Activated naive CD4-positive, alpha-beta T cell treated with anti-CD3 and anti-CD28 coated beads for 36 hours (primary cell): ENCODE measurements at places on chromosomes 2 and 18.
A peak's percentile ranks its signal among the peaks of the same experiment; 100 is the strongest.

GRCh38 chr18:65365245-65365980 is 385.4 kb upstream of the CDH7 start:
- no peak for DNase-seq

- no peak for DNase-seq
Measured at GRCh38 chr2:51031021-51031780, 731 bp downstream of the NRXN1 start.

DNA sequence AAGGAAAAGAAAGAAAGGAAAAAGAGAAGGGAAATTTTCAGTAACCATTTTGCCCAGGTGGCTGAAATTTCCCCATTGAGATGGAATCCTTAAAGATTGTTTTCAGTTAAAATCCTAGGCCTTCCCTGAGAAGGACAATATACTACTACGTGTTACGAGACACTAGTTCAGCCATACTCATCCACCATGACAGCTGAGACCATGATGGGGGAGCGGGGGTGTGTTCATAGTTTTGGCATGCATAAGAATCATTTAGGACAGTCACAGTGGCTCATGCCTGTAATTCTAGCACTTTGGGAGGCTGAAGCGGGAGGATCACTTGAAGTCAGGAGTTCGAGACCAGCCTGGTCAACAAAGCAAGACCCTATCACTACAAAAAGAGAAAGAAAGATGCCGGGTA is 28.0 kb downstream of the PLA2R1 start:
- DNase-seq = no peak

GRCh38 chr2:219172231-219173154 is 2.7 kb upstream of the SLC23A3 start:
- DNase-seq = no peak

DNA sequence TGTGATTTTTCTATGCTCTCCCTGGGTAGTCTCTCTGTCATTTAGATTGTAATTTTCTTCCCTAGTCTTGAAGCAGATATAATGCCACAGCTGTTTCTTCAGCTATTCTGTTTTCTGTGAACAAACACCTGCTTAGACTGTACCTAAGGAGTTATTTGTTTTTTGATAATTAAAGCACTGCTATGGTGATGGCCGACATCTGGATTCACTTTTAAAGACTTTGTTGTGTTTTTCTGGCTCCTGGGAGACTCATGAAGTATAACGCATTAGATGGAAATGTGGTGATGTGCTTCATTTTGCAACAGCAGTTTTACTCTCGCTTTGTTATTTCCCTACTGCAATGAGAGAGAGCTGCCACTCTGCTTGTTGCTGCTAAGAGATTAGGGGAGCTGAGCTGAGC is 15.7 kb upstream of the C2orf69 start:
- no peak for DNase-seq

DNA sequence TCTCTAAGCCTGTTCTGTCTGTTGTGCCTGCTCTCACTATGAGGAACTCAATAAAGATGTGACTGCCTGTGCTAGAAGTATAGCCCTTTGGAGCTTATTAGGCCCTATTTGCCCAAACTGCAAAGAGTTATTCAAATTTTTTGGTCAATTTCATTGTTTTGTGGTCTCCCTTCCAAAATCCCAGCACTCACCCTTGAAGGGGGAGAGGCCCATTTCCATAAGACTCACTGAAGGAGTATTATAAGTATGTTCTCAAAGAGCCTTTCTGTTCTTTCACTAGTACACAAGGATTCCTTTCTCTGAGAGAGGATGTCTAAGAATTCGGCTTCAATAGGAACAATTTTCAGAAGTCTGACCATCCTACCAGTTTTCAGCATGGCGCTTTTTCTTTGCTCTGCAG is 641.9 kb upstream of the REG3G start:
- no peak for DNase-seq

GRCh38 chr2:26503231-26503880 is 25.4 kb upstream of the OTOF start:
- DNase-seq = peak; percentile 92

DNA sequence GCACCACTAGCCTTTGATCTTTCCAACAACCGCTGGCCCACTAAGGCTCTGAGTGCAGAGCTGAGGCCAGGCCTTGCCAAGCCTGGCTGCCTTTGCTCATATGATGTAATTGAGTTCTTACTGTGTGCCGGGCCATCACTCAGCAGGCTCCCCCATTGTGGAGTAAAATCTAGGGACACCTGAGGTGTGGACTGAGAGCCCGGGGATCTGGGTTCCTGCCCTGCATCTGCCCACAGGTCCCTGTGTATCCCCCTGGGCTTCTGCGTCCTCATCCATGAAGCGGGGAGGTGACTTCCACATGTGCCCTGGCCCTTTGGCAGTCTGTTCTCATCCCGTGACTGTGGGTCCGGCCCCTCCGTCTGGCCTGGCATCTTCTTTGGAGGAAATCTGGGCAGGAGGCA is 33.8 kb downstream of the GREB1 start:
- DNase-seq = no peak

- DNase-seq = peak; percentile 28
Measured at GRCh38 chr18:63578357-63578958, 8.7 kb upstream of the SERPINB13 start.

- DNase-seq = no peak
Measured at GRCh38 chr2:25062511-25062917, 20.6 kb downstream of the EFR3B start.

DNA sequence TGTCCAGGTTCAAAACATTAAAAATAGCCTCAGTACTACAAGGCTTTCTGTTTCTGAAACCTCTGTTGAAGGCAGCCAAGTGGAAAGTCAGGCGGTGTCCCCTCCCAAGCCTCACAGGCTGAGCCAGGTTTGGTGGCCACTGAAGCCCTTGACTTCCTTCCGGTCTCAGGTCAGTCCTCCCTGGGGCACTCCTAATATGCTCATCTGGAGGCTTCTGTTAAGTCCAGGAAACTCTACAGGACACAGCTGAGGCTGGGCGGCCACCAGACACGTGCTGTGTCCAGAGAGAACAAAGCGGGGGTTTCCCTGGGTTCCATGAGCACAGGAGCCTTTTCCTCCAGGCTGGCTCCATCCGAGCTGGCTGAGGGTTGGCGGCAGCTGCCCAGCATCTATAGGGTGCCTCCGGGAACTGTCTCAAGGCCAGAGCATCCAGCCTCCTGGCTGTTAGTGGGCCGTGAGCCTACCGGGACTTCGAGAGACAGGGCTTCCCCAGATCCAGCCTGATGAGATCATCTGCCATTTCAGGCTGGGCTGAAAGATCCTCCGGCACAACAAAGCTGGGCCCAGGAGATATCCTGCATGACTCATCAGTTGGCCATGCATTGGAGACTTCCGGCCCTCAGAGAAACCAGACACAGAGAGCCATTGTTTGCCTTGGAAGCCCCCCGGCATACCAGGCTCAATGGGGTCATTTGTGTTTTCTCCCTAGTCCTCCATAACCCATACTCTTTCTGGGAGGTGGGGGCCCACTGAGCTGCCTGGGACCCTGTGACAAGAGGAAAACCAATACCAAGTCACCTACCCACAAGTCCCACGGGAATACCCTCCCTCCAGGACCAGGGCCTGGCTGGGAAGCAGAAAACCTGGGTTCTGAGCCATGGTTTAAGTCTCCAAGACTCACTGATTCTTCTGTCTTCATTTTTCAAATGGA is 71.7 kb downstream of the HS1BP3 start:
- no peak for DNase-seq

- no peak for DNase-seq
Measured at GRCh38 chr2:236169151-236169721, 1.1 kb upstream of the GBX2 start.

DNA sequence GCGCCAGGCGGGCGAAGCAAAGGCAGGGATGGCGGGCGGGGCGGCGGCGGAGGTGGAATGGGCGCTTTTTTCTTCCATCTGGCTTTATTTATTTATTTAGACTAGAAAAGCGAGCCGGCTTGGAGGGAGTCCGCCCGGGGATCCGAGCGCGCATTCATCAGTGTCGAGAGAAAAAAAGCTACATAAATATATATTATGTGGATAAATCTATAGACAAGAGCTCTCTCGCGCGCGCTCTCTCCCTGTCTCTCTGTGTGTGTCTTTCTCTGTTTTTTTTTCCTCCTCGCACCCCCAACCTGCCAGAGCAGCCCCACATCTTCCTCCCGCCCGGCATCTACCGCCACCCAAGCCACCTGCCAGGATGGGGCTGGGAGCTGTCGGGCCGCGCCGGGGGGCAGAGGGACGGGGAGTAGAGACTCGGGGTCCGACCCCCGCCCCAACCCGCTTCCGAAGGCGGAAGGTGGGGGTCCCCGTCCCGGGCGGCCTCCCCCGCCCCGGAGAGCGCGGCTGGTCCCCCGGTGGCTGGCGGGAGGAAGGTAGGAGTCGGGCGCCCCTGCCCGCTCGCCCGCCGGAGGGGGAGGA is 972 bp upstream of the CELF4 start:
- no peak for DNase-seq

- no peak for DNase-seq
Measured at GRCh38 chr18:11293794-11294193, 144.4 kb upstream of the PIEZO2 start.

GRCh38 chr18:50956116-50956515 is 11.7 kb upstream of the ELAC1 start:
- DNase-seq = no peak

DNA sequence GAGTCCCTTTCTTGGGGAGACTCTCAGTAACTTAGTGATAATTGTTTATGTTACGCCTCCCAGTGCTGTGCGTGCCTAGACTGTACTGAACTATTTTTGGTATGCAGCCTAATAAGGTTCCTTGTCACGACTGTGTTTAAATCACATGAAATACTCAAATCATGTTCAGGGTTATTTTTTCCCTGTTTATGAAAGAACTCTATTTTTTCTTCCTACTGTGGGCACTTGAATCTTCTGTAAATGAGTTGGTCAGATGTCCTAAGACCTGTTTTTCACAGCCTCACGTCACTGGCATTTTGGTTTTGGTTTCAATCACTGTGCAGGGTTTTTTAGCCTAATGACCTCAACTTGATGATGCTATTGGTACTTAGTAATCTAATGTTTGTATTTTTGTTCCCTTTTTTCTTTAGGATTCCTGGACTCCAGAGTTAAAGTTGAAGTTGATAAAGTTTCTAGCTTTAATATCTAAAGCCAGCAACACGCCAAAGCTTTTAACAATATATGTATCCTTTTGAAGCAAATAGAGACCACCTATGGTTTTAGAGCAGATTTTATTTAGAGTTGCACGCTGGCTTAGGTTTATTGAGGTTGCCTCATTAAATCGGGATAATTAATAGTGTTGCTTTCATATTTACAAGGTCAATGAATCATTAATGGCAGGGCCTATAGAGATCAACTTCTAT is 24.0 kb downstream of the ARMC9 start:
- DNase-seq = no peak

DNA sequence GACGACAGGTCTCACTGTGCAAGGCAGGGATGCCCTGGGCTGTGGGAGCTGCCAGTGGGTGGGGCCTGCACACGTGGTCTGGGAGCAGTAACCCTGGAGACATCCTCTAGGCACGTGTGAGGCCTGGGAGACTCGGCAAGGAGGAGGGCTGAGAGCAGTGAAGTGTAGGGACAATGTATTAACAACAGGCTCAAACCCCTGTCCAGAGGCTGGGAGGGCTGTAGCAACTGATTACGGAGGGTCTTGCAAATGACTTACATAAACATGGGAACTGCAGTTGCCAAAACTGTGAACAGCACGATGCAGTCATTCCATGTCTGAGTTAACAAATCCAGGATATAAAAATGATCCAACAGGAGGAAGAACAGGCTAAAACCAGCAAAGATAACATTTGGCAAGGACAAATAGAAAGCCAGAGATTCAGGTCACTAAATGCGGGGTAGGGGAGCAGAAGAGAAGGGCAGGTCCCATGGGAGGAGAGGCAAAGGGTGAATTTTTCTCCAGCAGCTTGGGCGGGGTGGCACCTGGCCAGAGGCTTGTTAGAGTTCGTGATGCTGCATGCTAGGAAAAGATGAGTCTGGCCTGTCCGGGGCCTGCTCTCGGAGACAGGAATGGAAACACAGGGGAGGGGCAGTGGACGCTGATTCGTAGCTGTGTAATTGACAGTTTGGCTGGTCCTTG is 44.9 kb downstream of the CYP27C1 start:
- DNase-seq = no peak

GRCh38 chr2:124327303-124327702 is 302.2 kb downstream of the CNTNAP5 start:
- no peak for DNase-seq

DNA sequence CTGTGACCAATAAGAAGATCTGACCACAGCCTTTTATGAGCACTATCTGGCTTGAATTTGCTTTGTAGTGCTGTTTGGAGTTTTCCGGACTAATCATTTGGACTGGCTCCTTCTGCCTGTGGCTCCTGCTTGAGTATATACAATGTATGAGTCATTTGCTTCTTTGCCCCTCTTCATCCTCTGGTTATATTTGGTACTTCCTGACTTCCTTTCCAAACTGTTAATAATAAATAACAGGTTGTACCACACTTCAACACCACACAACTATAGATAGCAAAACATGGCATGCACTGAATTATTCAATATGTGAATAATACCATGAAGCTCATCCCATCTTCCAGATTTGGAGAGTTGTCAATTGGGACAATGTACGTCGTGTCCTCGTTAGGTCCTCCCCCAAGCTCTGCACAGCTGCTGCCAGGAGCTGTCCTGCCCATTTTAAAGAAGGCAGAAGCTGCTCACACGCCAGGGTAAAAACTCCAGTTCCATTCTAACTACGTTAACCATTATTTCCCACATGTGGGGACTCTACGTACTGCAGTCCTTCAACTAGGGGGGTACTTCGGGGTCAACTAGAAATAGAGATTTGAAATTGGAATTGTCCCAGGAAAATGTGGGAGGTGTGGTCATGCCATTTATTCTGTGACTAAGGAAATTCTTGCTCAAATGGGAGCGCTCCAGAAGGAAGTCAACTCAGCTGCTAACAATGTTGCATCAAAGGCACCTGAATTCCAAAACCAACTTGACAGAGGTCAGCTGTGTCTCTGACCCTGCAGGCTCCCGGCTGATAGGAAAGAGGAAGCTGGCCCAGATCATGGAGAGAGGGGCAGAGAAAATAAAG is 38.1 kb downstream of the ST8SIA5 start:
- no peak for DNase-seq

DNA sequence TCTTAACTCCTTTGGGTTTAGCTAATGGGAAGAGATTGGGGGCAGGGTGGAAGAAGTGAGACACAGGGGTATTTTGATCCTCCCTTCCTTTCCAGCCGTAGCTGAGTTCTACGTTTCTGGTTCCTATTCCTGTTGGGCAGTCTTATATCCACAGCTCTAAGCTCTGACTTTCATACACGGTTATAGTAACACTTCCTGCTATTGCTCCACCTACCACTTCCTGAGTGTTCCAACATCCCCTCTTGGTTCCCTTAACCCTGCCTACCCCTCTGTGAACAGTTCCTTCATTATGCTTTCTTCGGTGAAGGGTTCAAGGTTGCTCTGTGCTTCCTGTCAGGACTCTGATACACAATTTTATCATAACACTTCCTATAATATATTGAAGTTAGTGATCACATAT is 205.1 kb downstream of the DNAH7 start:
- no peak for DNase-seq
